ENCODE measurements at places on chromosomes 2 and 18. TPM values are rescaled to one million over a fixed set of nuclear protein-coding genes. Genes with fewer than 3 reads are reported as not detected.

TCF4 gene
- 1.5 TPM for total RNA-seq

MC2R gene
- total RNA-seq: not detected

RAB11FIP5 gene
- 35.9 TPM for total RNA-seq

REG1A gene
- total RNA-seq: not detected

NFU1 gene
- total RNA-seq: 45.8 TPM

UNC80 gene
- not detected for total RNA-seq

YWHAQ gene
- 835 TPM for total RNA-seq

TEKT4 gene
- total RNA-seq: not detected

ICOS gene
- total RNA-seq: not detected

FBLN7 gene
- 0.37 TPM for total RNA-seq

NOSTRIN gene
- 2.2 TPM for total RNA-seq

COBLL1 gene
- total RNA-seq: 4.5 TPM

NXPH2 gene
- not detected for total RNA-seq

All from A549 treated with GW870086 at 1 μM for 4 hours (cell line).